ENCODE measurements at places on chromosomes 16 and 17.

DNA sequence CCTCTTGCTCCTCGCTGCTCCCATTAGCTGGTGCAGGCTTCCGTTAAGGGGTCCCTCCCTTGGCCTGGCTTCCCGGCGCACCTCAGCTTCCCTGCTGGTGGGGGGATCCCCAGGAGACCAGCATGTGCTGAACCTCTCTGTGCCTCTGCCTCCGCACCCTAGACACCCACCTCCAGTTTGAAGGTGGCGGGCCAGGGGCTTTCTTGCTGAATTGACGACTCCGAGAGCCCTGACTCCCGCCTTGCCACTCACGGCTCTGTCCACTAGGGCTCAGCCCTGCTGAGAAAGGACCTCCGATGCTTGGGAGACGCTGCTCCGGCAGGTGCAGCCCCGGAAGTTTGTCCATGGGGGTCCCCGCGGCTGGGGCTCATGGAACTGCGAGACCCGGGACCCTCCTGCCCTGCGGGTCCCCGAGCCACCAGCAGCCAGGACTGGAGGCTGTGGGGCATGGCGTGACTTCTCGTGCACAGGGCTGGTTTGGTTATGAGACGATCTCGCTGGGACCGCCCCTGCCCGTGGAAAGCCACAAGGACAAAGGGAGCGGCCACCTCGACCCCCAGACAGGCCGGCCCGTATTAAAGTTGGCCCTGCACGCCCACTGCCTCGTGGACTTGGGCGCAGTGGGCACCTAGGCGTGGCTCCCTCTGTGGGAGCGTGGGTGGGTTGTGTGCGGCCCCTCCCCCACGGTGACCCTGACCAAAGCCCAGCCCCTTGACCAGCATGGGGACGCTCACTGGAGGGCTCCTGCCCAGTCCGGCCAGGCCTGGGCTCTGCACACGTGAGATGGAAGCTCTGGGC, 8.1 kb downstream of the CHMP6 start:
- no peak for DNase-seq

GRCh38 chr17:67481808-67482207, 104.7 kb downstream of the PITPNC1 start:
- no peak for DNase-seq

- no peak for DNase-seq
These were observed 902 bp upstream of the DHRS7B start for GRCh38 chr17:21125862-21126261.

GRCh38 chr17:13735861-13736260, 134.1 kb upstream of the HS3ST3A1 start:
- DNase-seq, result no peak

DNA sequence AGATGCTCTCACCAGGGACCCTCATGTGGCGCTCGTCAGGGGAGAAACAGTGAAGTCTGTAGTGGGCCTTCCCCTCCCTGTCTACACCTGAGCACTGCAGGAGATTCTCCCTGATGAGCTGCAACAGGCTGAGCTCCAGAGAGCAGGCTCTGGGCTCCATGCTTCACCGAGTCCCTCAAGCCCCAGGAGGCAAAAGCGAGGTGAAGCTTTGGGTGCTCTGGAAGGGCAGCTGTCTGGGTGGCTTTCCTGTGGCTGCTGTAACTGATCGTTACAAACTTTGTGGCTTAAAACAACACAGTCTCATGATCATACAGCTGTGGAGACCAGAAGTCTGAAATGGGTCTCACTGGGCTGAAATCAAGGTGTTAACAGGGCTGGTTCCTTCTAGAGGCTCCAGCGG, 12.1 kb upstream of the CD300LD start:
- DNase-seq, result no peak
